Glomerular endothelial cell (primary cell): ENCODE measurements at places on chromosomes 2 and 18. TPM values are rescaled to one million over a fixed set of nuclear protein-coding genes. Genes with fewer than 3 reads are reported as not detected.

TEX44 gene
- not detected in 2 replicates for total RNA-seq

DNA sequence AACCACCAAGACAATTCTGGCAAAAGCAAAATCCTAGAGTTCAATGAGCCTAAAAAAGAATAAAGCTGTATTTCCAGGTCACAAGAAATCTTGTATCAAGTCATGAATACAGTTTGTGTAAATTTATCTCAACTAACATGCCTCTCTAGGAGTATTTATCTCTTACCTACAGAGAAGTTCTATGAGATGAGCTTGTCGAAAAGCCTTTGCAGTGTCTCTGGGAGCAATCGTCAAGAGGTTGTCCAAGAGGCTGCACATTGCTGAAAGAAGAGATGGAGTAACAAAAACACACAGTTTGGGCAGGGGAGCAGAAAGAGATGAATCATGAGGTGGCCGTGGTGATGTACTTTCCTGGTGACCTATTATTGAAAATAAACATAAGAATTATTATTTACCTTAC is 112.0 kb upstream of the CD226 start:
- DNase-seq: no peak

DNA sequence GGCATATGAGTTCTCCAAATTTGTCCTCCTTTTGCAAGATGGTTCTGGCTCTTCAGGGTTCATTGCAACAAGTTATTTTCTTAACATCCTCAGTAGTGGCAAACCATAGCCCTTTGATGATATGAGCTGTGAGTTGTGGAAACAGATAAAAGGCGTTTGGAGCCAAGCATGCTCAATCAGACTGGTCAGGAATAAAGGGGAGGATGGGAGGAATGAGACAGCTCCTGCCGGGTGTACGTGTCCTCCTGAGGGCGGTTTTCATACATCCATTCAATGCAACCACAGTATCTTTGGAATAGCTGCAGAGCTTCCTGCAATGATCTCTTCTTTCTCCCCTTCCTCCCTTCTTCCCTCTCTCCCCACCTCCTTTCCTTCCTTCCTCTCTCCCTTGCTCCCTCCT is 245.8 kb downstream of the GLI2 start:
- no peak for DNase-seq

DNA sequence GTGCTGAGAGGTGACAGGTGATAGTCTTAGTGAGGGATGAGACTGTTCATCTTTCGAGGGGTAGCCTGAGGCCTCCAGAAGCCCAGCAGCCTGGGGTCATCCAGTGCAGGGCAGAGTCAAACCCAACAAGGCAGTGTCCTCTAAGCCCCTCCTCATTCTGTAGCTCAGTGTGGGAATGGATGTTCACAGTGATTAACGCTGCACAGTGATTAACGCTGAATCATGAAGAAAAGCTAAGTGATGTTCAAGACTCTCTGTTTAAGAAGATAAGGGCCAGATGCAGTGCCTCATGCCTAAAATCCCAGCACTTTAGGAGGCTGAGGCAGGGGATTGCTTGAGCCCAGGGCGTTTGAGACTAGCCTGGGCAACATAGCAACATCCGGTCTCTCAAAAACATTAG is 56.3 kb upstream of the LAPTM4A start:
- DNase-seq: no peak

- DNase-seq: no peak
These were observed 71.1 kb downstream of the LDLRAD4 start for GRCh38 chr18:13289481-13290205.

DNA sequence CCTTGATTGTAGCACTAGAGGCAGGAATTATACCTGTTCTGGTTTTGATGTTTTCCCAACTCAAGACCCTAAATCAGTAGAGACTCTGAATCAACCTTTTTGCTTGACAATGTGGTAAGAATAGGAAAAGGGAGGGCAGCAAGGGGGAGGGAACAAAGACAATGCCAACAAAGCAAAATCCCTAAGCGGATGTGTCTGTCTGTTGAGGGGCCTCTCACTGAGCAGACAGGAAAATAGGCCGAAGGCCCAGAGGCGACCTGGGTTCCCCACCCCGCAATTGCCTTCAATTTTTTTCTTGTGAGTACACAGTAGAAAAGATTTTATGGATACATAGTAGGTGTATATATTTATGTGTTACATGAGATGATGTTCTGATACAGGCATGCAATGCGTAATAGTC is 75.6 kb downstream of the MAP4K4 start:
- DNase-seq: no peak

MAB21L4 gene
- total RNA-seq: not detected in 2 replicates

DNA sequence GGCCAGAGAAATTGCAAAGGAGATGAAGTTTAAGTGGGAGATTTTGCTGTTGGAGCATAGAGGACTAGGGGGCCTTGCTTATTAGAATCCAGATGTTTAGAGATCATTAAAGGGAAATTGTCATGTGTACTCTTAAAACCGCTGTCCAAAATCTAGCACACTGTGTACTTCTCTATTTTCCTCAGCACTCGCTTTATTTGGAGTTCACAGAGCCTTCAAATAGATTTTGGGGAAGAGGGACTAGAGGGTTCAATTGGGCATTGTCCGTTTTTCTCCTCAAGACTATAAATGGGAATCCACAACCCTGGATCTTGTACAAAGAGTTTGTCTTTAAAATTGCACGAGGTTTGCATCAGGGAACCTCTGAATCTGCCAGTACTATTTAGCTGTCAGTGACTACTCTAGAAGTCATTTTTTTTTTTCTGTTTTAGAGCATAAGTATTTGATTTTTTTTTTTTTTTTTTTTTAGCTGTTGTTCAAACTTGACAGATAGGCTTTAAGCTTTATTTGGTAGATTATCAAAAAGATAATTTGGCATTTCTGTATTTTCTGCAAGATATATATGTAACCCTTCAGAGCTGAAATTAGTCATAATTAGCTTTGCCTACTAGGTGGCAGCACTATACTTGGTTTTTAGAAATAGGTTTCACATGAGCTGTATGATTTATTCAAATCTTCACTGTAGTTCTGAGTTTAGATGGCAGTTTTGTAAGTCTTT is 14.2 kb downstream of the PMS1 start:
- no peak for DNase-seq

GRCh38 chr2:12005886-12006681 is 259.7 kb downstream of the LPIN1 start:
- DNase-seq: no peak

DNA sequence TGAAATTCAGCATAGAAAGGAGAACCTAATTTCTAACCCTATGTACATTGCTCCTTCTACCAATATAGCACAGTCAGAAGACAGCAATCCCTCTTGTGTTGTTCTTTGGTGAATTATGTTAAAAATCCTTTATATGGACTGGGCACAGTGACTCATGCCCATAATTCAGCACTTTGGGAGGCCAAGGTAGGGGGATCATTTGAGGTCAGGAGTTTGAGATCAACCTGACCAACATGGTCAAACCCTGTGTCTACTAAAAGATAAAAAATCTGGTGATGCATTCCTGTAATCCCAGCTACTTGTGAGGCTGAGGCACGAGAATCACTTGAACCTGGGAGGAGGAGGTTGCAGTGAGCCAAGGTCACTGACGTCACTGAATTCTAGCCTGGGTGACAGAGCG is 195.6 kb downstream of the TMX3 start:
- no peak for DNase-seq

CNDP1 gene
- not detected in 2 replicates for total RNA-seq

- no peak for DNase-seq
These were observed 178.6 kb downstream of the GBX2 start for GRCh38 chr2:235989591-235989990.

GRCh38 chr18:50266248-50266704 is at the start of gene CFAP53:
CFAP53 (minus strand) TSS chr18:50266495; CDS start chr18:50266404, 91 bp downstream.
- no peak for DNase-seq
